ENCODE measurements at places on chromosomes 11 and 22. TPM values are rescaled to one million over a fixed set of nuclear protein-coding genes. Genes with fewer than 3 reads are reported as not detected.

GRCh38 chr22:20439928-20440575 lies 2.4 kb upstream of the SCARF2 start:
- H3K27me3 ChIP-seq = peaks cover 21% of the 10 kb centered on the region
- H3K36me3 ChIP-seq = peaks cover 7% of the 10 kb centered on the region
- DNase-seq = no peak
- H3K4me1 ChIP-seq = peaks cover 17% of the 10 kb centered on the region
- H3K4me3 ChIP-seq = no peak overlapping the region
- no peak overlapping the region for H3K27ac ChIP-seq

- peak overlapping the region; percentile 81 for H3K4me3 ChIP-seq
- no peaks in the 10 kb centered on the region for H3K36me3 ChIP-seq
- no peaks in the 10 kb centered on the region for H3K27me3 ChIP-seq
- peaks cover 6% of the 10 kb centered on the region for H3K4me1 ChIP-seq
- no peak overlapping the region for H3K27ac ChIP-seq
- no peak for DNase-seq
Observed at GRCh38 chr22:20131859-20132685, 468 bp downstream of the ZDHHC8 start.

GRCh38 chr11:112096194-112096593 lies 9.5 kb downstream of the SDHD start:
- H3K4me3 ChIP-seq = no peak overlapping the region
- DNase-seq = no peak
- no peak overlapping the region for H3K27ac ChIP-seq
- H3K4me1 ChIP-seq = no peaks in the 10 kb centered on the region
- H3K36me3 ChIP-seq = peaks cover 22% of the 10 kb centered on the region
- no peaks in the 10 kb centered on the region for H3K27me3 ChIP-seq

GRCh38 chr11:134513585-134514120 lies 101.6 kb upstream of the B3GAT1 start:
- no peaks in the 10 kb centered on the region for H3K4me1 ChIP-seq
- H3K36me3 ChIP-seq = no peaks in the 10 kb centered on the region
- peaks cover 31% of the 10 kb centered on the region for H3K27me3 ChIP-seq

DNA sequence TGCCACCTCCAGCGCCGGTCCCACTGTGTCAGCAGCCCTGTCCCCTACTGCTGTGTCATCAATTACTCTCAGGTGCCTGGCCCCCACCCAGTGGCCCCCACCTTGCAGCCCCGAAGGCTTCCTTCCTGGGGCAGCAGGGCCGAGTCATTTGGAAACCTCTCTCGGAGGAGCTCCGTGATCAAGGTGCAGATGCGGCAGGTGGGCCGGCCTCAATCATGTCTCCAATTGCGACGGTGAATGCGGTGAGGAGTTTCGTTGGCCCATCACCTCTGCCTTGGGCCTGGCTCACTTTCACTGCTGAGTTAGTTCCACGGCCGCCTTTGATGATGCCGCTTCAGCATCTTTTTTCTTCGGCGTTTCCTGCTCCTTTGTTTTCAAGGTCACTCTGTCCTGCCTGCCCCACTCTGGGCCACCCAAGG lies 11.3 kb upstream of the CXCR5 start:
- H3K36me3 ChIP-seq = no peaks in the 10 kb centered on the region
- H3K4me3 ChIP-seq = no peak overlapping the region
- DNase-seq = no peak
- H3K4me1 ChIP-seq = peaks cover 15% of the 10 kb centered on the region
- no peak overlapping the region for H3K27ac ChIP-seq
- H3K27me3 ChIP-seq = no peaks in the 10 kb centered on the region

The GRIK4 gene
- total RNA-seq = 0.72 TPM

The WNT7B gene
- 14.8 TPM for total RNA-seq

The CRYBB2 gene
- 0.33 TPM for total RNA-seq

Measured in type B pancreatic cell (in vitro differentiated cells).